ENCODE measurements at places on chromosomes 4 and X.

DNA sequence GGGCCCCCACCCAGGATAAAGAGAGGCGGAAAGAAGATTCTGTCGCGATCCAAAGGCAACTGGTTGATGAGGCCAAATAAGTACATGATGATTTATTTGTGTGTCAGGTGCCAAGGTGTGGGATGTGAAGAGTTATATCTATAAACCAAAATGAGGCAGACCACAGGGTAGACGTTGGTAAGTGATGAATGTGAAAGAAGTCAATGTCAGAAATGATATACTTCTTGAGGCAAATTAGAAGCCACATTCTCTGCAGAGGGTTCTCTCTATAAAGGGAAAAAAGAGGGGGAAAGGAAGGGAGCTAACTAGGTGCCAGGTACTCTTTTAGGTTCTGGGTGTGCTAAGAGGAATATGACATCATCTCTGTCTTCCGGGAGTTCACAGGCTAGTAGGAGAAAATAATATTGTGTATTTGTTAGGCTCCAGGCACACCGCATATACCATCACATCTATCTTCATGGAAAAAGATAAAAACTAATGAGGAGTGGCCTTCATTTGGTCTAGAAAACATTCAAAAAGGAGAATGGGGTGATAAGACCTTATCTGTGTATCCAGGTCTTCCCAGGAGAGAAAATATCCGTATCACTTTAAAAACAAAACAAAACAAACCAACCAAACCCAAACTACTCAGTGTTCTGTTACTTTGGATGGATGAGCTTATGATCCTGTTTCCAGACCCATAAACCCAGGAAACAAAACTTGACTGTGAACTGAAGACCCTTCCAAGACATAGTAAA is 4.8 kb upstream of the SH2D1A start:
- DNase-seq: no peak

- DNase-seq: no peak
Measured at GRCh38 chr4:48137846-48138245, 3.8 kb upstream of the TXK start.

GRCh38 chr4:33948921-33949320 is 2295.4 kb downstream of the ARAP2 start:
- DNase-seq: no peak

- no peak for DNase-seq
Measured at GRCh38 chrX:120749141-120749846, 119.4 kb upstream of the C1GALT1C1 start.

GRCh38 chrX:134013092-134013497 is 27.7 kb upstream of the GPC3 start:
- no peak for DNase-seq

GRCh38 chrX:45422216-45422925 is 221.7 kb upstream of the DIPK2B start:
- no peak for DNase-seq

- DNase-seq: no peak
Measured at GRCh38 chr4:86960557-86960961, 25.7 kb downstream of the AFF1 start.

GRCh38 chr4:108890484-108890881 is 127.6 kb upstream of the ETNPPL start:
- no peak for DNase-seq

DNA sequence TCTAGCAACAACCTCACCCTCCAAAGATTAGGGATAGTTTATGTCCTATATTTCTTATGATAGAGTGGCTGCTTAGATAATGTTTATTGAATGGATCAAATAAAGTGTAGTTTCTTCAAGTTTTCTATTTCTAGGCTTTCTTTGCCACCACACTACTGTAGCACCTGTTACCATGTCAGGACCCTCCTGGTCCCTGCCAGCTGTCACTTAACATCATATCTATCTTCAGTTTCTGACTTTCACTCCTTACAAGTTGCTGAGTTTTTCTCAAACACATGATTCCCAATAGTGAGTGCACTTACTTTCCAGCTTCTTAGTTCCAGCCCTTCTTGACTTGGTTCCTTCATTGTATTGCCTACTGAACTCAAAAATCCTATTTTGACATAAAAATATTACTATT is 593.9 kb upstream of the PITX2 start:
- no peak for DNase-seq

DNA sequence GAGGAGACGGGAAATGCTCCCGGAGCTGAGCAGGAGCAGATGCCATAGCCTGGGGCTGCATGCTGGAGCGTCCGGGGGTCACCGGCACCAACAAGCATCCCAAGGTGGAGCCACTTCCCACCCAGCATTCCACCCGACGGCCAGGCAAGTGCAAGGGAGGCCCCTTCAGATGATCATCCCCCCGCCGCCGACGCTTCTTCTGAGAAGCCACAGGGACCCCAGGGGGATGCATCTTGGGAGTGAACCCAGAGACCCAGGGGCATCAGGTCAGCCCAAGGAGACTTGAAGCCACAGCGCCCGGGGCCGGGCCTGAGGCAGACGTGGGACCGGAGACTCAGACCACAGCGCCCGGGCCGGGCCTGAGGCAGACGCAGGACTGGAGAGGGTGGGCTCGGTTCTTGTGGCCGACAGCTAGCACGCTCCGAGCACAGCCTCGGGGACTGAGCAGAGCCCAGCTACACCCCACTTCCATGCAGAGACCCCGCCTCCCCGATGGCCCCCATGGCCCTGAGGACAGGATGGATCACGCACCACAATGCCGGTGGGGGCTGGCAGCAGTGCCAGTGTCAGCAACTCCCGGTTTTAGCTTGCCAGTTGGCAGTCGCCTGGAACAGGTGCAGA is 33.0 kb upstream of the CPLX1 start:
- DNase-seq: no peak

DNA sequence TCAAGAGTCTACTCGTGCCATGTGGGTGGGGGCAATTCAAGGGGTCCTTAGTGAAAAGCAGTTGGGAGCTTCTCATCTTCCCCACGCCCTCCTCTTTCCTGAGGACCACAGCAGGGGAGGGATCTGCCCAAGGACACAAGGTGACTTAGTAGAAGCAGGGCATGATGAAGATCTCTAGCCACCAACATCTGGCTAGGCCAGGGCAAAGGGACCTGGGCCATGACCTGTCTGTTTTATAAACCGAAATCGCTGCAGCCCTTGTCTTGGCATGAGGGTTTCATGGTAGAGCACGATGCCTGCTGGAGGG is 5.1 kb downstream of the G6PD start:
- DNase-seq: no peak

GRCh38 chr4:11455201-11455835 is 26.6 kb upstream of the HS3ST1 start:
- DNase-seq: no peak

GRCh38 chr4:81919223-81919622 is 447.5 kb upstream of the RASGEF1B start:
- no peak for DNase-seq

DNA sequence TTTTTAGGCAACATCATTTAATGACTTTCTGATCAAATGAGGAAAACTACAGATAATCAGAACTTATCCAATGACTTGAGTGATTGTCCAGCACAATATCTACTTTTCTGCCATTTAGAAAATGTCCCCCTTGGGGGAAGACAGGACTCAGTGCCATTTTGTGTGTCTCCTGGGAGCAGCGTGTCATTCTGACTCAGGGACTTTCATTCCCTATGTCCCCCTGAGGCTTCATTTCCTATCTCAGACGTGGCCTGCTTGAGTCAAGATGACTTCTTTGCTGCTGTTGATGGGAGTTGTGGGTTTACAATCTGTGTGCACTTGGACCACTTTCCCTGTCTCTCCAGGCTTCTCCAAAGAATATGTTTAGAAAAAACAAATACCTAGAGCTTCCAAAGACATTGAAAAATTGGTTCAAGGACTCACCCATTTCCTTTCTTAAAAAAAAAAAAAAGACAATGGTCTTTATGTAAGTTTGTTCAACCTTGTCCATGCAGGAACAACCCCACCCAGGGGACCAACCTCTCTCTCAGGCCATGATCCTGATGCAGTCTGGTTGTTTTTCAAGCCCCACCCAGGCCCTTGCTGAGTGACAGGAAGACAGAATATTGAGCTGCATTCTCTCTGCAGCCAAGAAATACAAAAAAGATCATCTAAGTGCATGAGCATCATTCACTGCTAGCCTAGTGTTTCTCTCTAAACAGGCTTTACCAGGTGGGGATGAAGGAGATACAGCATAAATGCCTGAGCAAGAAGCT is 34.3 kb upstream of the TMEM154 start:
- DNase-seq: no peak

- no peak for DNase-seq
Measured at GRCh38 chrX:73448379-73448778, 1.5 kb downstream of the CDX4 start.

DNA sequence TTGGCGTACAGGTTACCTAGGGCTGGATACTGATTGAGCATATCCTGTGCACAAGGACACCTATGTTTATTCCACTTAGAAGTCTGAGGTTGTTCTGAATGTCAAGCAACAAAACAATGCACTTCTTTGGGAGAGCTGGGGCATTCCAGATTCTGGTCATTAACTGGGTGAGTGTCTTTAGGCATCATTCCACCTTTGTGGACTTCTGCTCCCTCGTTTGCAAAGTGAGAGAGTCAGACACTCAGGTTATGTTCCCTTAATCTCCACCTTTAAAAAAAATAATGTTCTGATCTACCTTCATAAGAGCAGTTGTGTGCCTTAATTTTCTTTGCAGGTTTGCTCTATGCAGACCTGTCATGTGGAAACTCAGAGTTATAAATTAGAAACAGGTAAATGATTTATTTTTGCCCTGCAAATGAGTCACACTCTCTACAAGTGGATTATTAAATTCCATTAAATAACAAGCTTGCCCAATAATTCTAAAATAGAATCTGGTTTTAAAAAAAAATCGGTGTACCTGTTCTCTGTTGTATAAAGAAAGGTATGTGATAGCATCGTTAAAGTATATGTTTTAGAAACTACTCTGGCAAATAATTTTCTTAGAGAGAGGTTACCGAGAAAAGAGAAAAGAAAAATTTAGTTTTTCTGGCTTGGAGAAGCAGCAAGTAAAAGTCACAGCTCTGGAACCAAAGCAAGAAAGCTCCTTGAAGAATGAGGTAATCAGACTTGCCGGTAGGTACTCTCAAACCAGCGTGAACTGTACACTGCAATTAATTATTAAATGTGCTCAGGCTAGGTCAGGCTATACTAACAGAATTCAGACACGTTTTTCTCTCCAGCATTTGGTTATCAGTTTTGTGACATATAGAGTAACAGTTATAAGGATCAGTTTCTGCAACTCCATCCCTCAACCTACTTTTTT is 93.2 kb downstream of the SORBS2 start:
- DNase-seq: no peak

DNA sequence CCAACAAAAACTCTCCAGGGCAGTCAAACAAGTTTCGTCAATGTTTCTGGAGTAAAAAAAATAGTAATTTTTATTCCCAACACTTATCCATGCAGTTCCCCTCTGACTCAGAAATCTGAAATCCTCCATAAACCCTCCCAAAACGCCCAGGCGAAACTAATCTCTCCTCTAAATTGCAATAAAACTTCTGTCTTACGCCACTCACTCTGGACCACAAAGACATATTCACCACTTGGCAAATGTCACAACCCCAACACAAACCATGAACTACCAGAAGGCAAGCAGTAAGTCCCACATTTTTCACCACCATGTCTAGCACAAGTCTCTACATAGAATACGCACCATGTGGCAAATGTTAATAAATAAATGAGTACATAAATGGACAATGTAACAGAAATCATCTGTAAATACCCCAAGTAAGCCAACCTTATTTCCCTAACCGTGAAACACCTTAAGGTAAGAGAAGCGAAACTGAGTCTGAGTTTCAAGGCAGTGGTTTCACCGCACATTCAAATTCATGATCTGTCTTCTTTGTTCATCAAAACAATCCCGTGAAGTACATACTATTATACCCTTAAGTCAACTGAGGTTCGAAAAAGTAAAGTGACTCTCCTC is 1.6 kb downstream of the PAPSS1 start:
- no peak for DNase-seq

DNA sequence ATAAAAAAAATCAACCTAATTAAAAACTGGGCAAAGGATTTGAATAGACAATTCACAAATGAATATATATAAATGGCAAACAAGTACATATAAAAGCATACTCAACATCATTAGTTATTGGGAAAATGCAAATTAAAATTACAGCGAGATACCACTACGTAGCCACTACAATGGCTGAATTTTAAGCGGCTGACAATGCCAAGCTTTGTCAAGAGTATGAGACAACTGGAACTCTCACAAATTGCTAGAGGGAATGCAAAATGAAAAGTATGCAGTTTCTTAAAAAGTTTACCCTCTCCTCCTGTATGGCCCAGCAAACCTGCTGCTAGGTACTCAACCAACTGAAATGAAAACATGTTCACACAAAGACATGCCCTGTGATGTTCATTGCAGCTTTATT is 34.8 kb downstream of the ZFP42 start:
- no peak for DNase-seq

DNA sequence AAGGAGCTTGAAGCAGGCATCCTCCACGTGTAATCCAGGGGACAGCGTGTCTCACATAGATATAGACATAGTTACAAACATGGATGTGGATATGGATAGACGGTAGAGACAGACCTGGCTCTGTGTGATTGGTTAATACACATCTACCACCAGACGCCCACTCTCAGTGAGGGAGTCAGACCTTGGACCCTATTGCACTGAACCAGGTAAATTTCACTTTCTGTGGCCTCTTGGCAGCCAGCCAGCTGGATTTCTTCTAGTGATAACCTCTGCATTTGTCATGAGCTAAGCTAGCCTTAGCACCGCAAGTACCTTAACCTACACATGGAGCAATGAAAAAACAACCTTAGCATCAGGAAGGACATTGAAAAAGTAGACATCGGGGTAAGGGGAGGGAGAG is 79.2 kb upstream of the ACSL4 start:
- no peak for DNase-seq

- no peak for DNase-seq
Measured at GRCh38 chr4:7135389-7135746, 57.0 kb upstream of the SORCS2 start.
